Activated CD8-positive, alpha-beta T cell treated with anti-CD3 and anti-CD28 coated beads, Interleukin-2, amount 10 ng/mL, durations not matched to agents 7 days and 5 days (primary cell): ENCODE measurements at places on chromosomes 7 and 10. TPM values are rescaled to one million over a fixed set of nuclear protein-coding genes. Genes with fewer than 3 reads are reported as not detected.

The SPDYE2 gene
- 0.31 TPM for total RNA-seq

The AFAP1L2 gene
- 4.0 TPM for total RNA-seq

DNA sequence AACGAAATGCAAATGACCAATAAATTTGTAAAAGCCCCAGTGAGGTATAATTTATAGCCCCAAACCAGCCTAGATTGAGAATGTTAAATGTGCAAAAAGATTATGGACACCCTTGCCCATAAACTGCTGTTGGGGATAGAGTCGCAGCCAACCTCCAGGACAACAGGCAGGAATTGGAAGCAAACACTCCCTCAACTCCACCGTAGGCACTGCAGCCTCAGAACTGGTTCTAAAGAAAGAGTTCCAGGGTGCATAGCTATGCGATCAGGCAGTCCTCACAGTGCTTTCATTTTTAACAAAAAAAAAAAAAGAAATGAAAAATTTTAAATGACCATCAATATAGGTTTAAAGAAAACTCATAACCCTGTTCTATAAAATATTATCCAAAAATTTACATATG lies 86.2 kb downstream of the CXCL12 start:
- DNase-seq = peak; percentile 2
- H3K27ac ChIP-seq = no peak overlapping the region
- no peak overlapping the region for H3K4me3 ChIP-seq
- peaks cover 7% of the 10 kb centered on the region for H3K27me3 ChIP-seq
- no peaks in the 10 kb centered on the region for H3K36me3 ChIP-seq

The ZSCAN21 gene
- 7.5 TPM for total RNA-seq

The COMMD3 gene
- total RNA-seq = 59.7 TPM

- H3K4me3 ChIP-seq = no peak overlapping the region
- DNase-seq = peak; percentile 73
- H3K36me3 ChIP-seq = no peaks in the 10 kb centered on the region
- no peak overlapping the region for H3K27ac ChIP-seq
- no peaks in the 10 kb centered on the region for H3K4me1 ChIP-seq
- peaks cover 2% of the 10 kb centered on the region for H3K27me3 ChIP-seq
Measured at GRCh38 chr7:98841179-98841997, 28.4 kb downstream of the TMEM130 start.

GRCh38 chr7:41096917-41097316 lies 606.0 kb downstream of the INHBA start:
- no peaks in the 10 kb centered on the region for H3K4me1 ChIP-seq
- no peaks in the 10 kb centered on the region for H3K27me3 ChIP-seq
- H3K36me3 ChIP-seq = no peaks in the 10 kb centered on the region
- DNase-seq = no peak

DNA sequence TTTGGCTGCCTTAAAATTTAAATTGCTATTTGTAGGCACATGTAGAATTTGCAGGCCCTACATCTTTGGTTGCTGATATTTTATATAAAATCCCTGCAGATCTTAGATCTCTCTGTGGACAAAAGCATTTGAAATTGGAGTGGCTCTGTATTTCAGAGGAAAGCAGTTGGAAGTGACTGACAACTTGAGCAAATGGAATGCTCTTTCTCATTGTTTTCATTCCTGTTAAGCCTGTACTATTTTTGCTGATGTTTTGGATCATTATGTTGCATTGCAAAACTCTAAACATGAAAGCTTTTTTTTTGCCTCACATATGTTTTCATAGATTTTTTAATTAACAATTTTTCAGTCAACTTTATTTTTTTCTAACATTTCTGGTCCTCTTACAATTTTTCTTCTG lies 251.2 kb upstream of the MDFIC start:
- DNase-seq = no peak
- no peaks in the 10 kb centered on the region for H3K27me3 ChIP-seq
- no peak overlapping the region for H3K27ac ChIP-seq

The RBP4 gene
- total RNA-seq = not detected

GRCh38 chr7:10779465-10780399 lies 193.9 kb upstream of the PHF14 start:
- no peaks in the 10 kb centered on the region for H3K36me3 ChIP-seq
- no peaks in the 10 kb centered on the region for H3K4me1 ChIP-seq
- no peak for DNase-seq
- H3K27ac ChIP-seq = no peak overlapping the region

The PRKG1 gene
- total RNA-seq = not detected

- H3K27ac ChIP-seq = no peak overlapping the region
- H3K4me3 ChIP-seq = no peak overlapping the region
- H3K4me1 ChIP-seq = no peaks in the 10 kb centered on the region
- peaks cover 10% of the 10 kb centered on the region for H3K27me3 ChIP-seq
- no peaks in the 10 kb centered on the region for H3K36me3 ChIP-seq
Measured at GRCh38 chr7:135300913-135301765, 67.5 kb downstream of the STRA8 start.

The PHKG1 gene
- total RNA-seq = 1.7 TPM

The CABCOCO1 gene
- total RNA-seq = not detected

- H3K27ac ChIP-seq = no peak overlapping the region
- no peak for DNase-seq
- H3K4me1 ChIP-seq = no peaks in the 10 kb centered on the region
- H3K36me3 ChIP-seq = no peaks in the 10 kb centered on the region
Measured at GRCh38 chr7:130296221-130296951, 3.4 kb downstream of the CPA4 start.

The GPR146 gene
- total RNA-seq = 3.1 TPM

- no peak overlapping the region for H3K27ac ChIP-seq
- H3K27me3 ChIP-seq = no peaks in the 10 kb centered on the region
- H3K4me1 ChIP-seq = no peaks in the 10 kb centered on the region
- no peaks in the 10 kb centered on the region for H3K36me3 ChIP-seq
Measured at GRCh38 chr10:127415901-127416581, 133.1 kb upstream of the NPS start.

DNA sequence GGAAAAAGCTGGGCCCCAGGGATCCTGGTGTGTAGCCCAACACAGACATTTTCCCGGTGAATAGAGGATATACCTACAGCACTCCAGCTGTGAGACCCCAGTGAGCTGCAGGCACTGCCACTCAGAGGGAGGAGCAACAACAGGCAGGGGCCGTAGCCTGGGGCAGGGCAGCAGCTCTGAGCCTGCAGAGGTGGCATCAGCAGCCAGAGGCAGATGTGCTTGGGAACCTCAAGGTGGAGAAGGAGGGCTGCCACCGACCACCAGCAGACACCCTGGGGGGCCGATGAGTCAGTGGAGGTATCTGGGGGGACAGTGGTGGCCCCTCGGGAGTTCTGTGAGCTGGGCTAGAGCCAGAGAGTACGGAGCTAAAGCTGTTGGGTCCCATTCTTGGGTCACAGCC lies 110.2 kb upstream of the GDF10 start:
- H3K27ac ChIP-seq = no peak overlapping the region
- H3K36me3 ChIP-seq = no peaks in the 10 kb centered on the region
- peaks cover 6% of the 10 kb centered on the region for H3K4me1 ChIP-seq
- no peaks in the 10 kb centered on the region for H3K27me3 ChIP-seq
- H3K4me3 ChIP-seq = no peak overlapping the region

The PAX4 gene
- not detected for total RNA-seq

The STK31 gene
- not detected for total RNA-seq

DNA sequence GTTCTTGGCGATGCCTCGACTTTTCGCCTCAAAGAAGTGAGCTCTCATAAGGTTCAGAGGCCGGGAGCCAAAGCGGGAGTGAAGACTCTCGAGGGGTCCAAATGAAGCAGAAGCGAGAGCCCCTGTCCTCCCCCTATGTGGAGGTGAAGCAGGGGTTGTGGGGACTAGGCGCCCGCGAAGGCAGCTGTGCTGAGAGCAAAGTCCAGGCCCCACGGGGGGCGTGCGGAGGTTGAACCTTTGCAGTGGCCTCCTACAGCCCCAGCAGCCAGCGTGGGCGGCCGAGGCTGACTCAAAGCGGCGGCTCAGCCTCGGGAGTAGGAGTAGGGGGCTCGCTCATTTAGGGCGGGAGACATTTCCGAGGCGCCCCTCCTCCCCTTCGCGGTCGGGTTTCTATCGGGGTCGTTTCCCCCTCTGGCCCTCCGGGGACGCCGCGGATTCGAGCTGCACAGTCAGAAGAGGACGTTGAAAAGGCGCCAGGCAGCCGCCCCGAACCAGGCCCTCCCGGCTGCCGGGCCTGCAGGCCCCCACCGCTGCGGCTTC lies 553 bp upstream of the ADD3 start:
- H3K27me3 ChIP-seq = no peaks in the 10 kb centered on the region
- H3K27ac ChIP-seq = peak overlapping the region; percentile 58
- no peak overlapping the region for H3K4me3 ChIP-seq
- peaks cover 10% of the 10 kb centered on the region for H3K36me3 ChIP-seq

GRCh38 chr7:124818807-124819206 lies 53.2 kb upstream of the GPR37 start:
- no peak overlapping the region for H3K27ac ChIP-seq
- H3K4me1 ChIP-seq = no peaks in the 10 kb centered on the region
- peaks cover 4% of the 10 kb centered on the region for H3K27me3 ChIP-seq
- DNase-seq = no peak
- peaks cover 11% of the 10 kb centered on the region for H3K36me3 ChIP-seq
- H3K4me3 ChIP-seq = no peak overlapping the region

DNA sequence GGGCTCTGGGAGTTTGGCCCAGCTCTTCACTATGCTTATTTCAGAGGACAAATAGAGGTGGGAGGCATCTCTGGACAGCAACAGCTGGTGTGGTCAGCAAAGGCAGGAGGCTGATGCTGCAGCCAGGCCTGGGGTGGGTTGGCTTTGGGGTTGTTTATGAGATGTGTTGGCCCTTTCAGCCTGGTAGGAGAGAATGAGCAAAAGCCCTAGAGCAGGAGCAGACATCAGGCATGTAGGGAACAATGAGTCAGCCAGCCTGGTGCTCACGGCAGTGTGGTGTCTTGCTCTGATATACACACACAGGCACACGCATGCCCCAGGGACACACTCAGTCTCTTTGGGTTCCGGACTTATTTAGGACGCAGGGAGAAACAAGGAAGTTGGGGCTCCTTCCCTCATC lies 157.1 kb downstream of the PRKCQ start:
- peaks cover 14% of the 10 kb centered on the region for H3K4me1 ChIP-seq
- DNase-seq = no peak
- peaks cover 52% of the 10 kb centered on the region for H3K36me3 ChIP-seq
- no peaks in the 10 kb centered on the region for H3K27me3 ChIP-seq
- H3K27ac ChIP-seq = no peak overlapping the region

The SLC16A9 gene
- 0.10 TPM for total RNA-seq

DNA sequence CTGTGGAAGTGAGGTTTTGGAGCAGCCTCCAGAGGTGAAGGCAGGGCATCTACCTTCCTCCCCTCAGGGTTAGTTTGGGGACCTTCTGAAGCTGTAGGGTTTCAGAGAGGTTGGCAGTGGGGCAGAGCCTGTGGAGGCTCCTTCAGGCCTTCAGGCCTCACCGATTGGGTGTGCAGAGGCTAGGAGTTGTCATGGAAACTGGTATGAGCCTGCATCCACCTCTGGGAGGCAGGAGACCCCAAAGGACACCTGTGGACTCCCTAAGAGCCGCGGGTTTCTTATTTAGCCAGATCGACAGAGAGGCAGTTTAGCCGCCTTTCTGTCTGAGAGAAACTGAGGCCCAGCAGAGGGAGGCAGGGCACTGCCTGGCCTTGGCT lies 2.0 kb downstream of the LZTS2 start:
- no peak overlapping the region for H3K4me3 ChIP-seq
- DNase-seq = no peak
- H3K36me3 ChIP-seq = no peaks in the 10 kb centered on the region
- peaks cover 3% of the 10 kb centered on the region for H3K27me3 ChIP-seq

The HOXA10 gene
- not detected for total RNA-seq

- no peaks in the 10 kb centered on the region for H3K36me3 ChIP-seq
- H3K27me3 ChIP-seq = no peaks in the 10 kb centered on the region
- no peak overlapping the region for H3K27ac ChIP-seq
Measured at GRCh38 chr10:116418389-116418788, 9.3 kb upstream of the PNLIPRP3 start.

DNA sequence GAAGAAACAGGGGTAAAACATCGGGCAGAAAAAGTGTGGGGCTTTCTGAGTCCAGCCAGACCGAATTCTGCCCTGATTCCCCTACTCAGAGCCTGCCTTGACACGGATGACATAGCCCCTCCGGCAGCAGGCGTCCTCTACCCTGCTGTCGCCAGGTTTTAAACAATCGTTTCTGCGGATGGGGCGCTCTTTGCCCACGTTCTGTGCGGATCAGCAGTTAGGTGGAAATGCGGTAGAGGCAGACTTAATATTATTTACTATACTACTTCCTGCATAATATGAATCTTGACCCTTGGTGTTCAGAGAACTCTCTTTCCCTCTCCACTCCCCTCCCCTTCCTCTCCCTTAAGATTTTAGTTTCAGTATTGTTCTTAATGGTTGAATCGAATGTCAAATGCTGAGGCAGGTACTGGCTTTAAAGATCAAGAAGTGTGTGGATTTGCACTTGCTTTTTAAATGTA lies 2.4 kb downstream of the GATA3 start:
- DNase-seq = peak; percentile 77
- H3K27me3 ChIP-seq = peaks cover 14% of the 10 kb centered on the region
- peak overlapping the region; percentile 98 for H3K27ac ChIP-seq
- peaks cover 66% of the 10 kb centered on the region for H3K36me3 ChIP-seq
- peaks cover 63% of the 10 kb centered on the region for H3K4me1 ChIP-seq

DNA sequence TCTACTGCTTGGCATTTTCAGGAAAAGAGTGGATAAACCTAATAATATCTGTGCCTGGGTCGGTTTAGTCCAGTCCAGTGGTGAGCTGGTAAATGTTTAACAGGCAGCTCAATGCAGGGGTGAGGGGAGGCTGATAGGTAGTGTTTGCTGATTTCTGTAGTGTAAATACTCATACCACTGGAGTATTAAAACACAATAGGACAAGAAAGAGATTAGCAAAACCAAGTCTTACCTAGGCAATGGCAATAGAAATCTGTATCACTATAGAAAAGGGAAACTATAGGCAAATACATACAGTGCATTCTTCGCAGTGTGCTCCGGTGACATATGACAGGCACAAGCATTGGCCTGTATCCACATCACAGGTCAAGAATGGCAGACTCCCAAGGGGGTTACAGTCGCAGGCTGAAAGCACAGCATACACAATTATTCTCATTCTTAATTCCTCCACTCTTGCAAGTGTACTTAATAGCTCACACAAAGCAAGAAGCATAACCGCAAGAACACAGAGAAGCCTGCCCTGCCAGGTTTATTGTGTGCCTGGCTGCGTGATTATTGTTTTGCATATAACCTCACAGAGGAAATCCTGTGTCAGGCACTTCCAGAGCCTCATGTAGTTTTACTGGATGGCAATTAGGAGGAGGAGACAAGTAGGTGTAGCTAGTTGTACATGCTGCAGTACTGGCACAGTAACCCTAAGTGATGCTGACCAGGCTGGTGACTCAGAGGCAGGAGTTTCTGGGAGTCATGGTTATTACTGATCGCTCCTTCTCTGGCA lies 35.0 kb downstream of the LAMB4 start:
- H3K36me3 ChIP-seq = no peaks in the 10 kb centered on the region
- no peaks in the 10 kb centered on the region for H3K4me1 ChIP-seq
- DNase-seq = no peak

GRCh38 chr10:33975481-33975880 lies 641.0 kb upstream of the NRP1 start:
- no peak for DNase-seq
- H3K36me3 ChIP-seq = no peaks in the 10 kb centered on the region
- no peak overlapping the region for H3K27ac ChIP-seq
- H3K4me1 ChIP-seq = no peaks in the 10 kb centered on the region
- no peak overlapping the region for H3K4me3 ChIP-seq
- no peaks in the 10 kb centered on the region for H3K27me3 ChIP-seq
